ENCODE measurements at places on chromosomes 5 and 9.
A peak's percentile ranks its signal among the peaks of the same experiment; 100 is the strongest.

DNA sequence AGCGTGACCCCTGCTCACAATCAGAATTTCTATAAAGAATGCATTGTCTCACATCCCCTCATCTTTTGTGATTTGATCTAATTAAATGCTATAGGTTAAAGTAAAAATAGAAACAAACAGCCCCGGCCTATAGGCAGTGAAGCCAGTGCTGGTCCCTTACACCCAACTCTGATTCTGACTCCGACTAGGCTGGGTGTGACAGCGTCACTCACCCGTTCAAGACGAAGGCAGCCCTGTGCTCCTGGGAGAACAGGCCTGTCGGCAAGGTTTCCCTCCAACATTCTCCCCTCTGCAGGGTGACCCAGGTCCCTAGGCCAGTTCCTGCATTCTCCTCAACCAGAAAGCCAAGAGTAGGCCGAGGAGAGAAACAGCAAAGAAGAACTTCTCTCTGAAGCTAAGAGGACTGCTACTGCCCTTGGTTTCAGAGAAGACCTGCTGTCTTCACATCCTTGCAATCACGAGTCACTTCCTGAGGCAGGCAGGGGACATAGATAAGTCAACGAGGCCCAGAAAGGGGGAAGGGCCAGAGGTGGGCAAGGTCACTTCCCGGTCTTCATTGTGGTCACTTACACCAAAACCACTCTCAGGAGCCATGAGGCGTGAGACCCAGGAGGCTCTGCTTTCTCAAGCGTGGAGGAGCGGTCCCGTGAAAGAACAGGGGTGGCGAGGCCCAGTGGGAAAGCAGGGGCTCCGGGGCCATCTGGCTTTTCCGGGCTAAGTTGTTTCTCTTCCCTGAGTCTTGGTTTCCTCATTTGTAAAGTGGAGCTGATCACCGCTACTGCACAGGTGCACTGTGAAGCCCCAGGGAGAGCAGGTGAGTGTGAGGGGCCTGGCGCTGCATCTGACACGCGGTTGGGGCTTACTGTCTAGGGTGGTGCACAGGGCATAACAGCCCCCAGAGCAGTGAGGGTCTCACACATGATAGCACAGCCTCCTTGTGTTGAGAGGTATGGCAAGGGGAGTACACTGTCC is 200.8 kb downstream of the CRB2 start:
- peak; percentile 55 for DNase-seq

DNA sequence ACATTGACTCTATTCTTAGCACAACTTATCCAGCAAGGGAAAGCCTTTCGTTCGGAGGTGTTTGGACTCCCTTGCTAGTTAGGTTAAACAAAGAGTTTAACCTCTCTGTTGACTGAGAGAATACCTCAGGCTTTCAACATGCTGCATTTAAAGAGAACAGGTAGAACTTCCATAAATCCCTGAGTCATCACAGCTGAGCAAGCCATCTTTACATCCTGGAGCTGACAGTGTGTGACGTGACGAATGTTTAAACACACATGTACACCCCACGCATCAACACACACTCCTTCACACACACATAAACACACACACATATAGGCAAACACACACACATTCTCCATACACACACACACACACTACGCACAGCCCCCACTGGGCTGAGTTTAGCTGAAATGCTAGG is 152.8 kb downstream of the ADAMTS12 start:
- DNase-seq = no peak

GRCh38 chr5:138950421-138951031 is 75.4 kb upstream of the LRRTM2 start:
- DNase-seq = no peak

- peak; percentile 50 for DNase-seq
Measured at GRCh38 chr5:98721231-98721928, 52.1 kb upstream of the RGMB start.

- peak; percentile 49 for DNase-seq
Measured at GRCh38 chr9:72583370-72583769, 62.0 kb downstream of the TMC1 start.

DNA sequence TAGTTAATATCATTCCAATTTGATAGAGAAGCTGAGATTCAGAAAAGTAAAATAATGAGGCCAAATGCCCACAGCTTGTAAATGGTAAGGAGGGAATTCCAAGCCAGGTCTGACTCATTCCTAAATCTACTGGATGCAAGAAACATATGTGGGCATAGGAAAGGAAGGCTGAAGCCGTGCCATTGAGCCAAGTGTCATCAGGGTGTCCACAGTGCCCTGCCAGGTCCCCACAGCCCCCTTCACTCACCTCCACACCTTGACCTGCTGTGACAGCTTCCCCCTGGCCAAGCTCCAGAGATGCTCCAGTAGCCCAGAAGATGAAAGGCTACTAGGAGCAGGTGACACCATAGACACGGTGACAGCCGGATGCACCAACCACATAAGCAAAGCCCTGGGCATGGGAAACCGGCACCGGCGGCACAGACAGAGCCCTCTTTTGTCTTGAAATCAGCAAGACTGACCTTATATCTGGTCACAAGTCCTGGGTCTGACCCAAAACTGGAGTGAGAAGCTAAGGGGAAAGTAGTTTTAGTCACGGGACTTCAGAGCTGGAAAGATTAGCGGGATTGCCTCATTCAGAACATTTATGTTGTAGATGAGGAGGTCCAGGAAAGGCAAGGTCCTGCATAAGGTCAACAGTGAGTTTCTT is 20.1 kb upstream of the FAT2 start:
- no peak for DNase-seq

DNA sequence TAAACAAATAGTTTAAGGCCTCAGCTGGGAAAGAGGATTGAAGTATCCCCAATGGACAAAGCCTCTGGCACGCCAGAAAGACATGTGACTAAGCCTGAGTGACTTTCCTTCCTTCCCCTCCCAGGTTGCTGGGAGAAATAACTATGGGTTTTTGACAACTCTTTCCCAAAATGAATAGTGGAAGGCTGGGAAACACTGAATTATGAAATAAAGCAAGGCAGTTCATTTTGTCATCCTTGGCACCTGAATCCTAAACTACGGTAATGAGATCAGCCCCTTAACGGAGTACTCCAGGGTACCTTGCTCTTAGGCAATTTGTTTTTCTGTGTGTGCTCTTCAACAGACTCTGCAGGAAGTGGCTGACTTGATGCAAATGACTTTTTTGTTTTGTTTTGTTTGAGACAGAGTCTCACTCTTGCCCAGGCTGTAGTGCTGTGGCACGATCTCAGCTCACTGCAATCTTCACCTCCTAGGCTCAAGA is 75.2 kb downstream of the LMNB1 start:
- DNase-seq = peak; percentile 7

DNA sequence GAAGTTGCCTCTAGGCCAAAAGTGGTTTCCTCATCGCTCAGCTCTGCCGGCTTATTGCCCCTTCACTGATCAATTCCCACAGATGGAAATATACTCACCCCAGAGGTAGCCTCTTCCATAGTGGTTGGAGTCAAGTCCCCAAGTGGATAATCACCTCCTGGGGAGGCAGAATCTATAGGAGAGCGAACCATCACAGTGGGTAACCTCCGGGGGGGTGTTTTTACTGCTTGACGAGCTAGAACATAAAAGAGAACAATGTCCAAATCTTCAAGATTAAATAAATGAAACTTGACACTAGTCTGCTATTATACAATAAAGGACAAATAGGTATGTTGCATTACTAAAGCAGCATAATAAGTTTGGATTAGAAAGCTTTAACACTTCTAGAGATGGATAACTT is 9.3 kb downstream of the BRD8 start:
- no peak for DNase-seq

- no peak for DNase-seq
Measured at GRCh38 chr9:132238992-132239391, 77.1 kb downstream of the NTNG2 start.

- no peak for DNase-seq
Measured at GRCh38 chr5:16644301-16644889, 27.6 kb upstream of the RETREG1 start.

- DNase-seq = no peak
Measured at GRCh38 chr9:127107171-127107928, 15.1 kb downstream of the ANGPTL2 start.

DNA sequence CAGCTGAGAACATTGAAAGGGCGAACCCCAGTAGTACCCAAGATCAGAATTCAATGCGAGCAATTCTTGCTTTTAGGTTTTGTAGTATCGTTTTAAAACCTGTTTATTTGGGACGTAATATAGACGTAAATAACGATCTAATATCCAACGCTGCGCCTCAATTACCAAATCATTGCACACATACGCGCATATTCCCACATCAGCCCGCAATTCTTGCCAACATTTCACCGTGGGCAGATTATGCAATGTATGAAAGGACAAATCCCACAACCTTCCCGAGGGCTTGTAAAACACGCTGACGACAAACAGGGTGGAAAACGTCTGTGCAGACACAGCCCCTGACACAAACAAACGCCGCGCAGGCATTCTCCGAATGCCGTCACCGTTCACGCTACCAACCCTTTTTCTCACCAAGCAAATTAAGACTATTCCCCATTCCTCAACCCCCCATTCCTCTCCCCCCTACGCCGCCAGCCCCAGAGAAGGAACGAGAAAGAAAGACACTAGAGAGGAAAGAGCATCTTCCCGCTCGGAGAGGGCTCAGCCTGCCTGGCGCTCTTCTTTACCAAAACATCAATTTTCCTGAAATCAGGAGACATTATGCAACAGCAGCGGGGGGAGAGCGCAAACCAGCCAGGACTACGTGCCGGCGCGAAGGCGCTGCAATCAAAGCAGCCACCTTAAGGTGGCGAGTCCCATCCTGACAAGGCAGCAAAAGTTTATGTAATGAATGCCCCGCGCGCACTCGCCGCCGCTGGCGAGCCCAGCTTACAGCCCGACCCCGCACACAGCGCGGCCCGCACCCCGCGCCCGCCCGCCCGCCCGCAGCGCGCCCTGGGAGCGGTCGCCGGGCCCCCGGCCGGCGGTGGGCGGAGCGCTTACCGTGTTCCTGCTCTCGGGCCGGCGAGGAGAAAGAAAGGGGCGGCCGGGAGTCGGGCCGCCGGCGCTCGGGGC is 597 bp downstream of the NFIL3 start:
- DNase-seq = peak; percentile 79

- DNase-seq = peak; percentile 77
Measured at GRCh38 chr5:60184606-60185005, 291.1 kb upstream of the PDE4D start.

DNA sequence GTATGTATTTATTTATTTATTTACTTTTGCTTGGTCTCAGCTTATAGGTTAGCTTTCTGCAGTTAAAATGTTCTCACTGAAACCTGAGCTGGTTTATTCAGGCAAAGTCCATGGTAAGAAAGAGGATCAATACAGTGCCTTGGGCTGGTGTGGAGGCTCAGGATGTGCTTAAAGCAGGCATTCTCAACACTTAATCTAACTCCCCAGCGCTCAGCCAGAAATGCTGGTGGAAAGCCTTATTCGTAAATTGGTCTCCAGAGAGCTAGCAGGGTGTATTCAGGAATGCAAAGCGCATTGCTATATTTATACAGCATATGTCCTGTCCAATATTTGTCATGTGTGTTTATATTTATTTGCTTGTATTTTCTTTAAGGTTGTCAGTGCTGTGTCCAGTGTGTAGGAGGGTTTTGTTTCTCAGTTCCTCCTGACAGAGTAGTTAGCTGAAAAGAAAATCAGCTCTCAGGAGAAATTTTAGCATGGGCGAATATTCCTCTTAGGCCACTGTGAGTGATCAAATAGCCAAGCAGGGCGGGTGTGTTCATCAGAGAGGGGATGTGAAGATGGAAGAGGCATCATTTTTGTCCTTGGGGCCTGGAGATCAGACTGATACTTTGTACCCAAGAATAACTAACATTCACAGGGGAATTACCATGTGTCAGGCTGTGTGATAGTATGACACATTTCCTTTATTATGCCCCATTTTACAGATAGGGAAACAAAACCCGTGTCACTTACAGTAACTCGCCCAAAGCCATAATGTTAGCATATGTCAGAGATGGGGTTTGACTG is 65.8 kb downstream of the DOCK2 start:
- DNase-seq = peak; percentile 12

- DNase-seq = peak; percentile 59
Measured at GRCh38 chr5:174231956-174232487, 186.5 kb downstream of the NSG2 start.

- peak; percentile 65 for DNase-seq
Measured at GRCh38 chr9:6788162-6789016, 30.6 kb downstream of the KDM4C start.

- no peak for DNase-seq
Measured at GRCh38 chr9:101403516-101404285, 5.0 kb downstream of the ZNF189 start.

- no peak for DNase-seq
Measured at GRCh38 chr5:129441096-129441495, 19.0 kb upstream of the ADAMTS19 start.

GRCh38 chr5:95411474-95411873 is 20.3 kb downstream of the FAM81B start:
- DNase-seq = no peak

DNA sequence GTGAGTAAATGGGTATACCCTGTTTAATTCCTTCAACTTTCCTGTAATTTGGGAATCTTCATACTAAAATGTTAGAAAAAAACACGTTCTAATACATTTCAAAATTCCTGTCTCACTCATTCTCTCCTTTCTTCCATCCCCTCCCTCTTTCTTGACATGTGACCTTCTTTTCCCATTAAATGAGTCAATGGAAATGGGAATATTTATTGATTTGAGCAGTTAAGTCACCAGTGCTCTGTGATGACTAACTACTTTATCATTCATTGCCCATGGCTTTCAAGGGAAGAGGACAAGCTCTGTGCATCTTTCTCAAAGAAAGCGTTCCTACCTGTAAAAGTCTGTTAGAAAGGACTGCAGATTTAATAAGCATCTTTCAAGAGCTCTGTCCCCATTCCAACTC is 144.4 kb upstream of the MAP3K1 start:
- DNase-seq = peak; percentile 49

DNA sequence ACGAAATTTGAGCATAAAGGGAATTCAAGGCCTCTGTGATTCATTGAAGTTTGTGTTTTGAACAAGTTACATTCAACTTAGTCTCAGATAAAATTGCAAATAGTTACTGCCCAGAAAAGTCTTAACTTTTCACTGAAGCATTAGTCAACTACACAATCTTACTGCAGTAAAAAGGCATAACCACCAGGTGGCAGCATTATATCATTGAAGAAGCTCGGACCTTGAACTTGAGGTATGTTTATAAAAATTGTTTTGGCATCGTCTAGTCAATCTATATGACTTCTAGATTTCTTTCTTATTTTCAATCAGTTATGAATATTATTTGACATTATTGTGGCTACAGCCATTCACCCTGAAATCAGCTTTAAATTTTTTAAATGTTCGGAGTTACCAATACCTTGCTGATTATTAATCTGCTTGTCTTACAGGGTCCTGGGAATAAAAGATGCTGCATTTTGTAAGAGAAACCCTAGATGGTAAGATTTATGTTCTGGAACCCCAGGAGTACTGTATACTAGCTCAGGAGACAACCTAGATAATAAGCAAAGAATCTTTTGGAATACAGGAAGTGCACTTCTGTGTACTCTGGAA is 83.9 kb upstream of the GRAMD2B start:
- DNase-seq = peak; percentile 73

GRCh38 chr5:81182396-81183390 is 50.4 kb upstream of the CKMT2 start:
- no peak for DNase-seq

DNA sequence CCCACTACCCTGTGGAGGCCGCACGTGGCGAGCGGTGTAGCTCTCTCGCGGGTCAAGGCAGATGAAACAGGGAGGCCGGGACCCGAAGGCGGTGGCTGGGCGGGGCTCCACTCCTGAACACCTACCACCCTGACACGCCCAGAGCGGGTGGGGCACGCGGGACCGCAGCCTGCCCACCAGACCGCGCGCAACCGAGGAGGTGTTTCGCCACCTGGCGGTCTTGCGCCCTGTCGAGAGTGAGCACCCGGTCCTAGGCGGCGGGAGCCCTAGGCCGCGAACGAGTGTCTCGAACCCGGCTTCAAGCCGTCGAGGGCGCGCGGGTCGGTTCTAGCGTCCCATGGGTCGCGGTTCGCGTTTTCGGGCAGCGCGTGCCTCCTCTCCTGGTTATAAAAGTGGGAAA is 2.2 kb upstream of the EXOSC3 start:
- no peak for DNase-seq

Measured in M059J (cell line).